ENCODE measurements at places on chromosomes 3 and 15.
A peak's percentile ranks its signal among the peaks of the same experiment; 100 is the strongest.

DNA sequence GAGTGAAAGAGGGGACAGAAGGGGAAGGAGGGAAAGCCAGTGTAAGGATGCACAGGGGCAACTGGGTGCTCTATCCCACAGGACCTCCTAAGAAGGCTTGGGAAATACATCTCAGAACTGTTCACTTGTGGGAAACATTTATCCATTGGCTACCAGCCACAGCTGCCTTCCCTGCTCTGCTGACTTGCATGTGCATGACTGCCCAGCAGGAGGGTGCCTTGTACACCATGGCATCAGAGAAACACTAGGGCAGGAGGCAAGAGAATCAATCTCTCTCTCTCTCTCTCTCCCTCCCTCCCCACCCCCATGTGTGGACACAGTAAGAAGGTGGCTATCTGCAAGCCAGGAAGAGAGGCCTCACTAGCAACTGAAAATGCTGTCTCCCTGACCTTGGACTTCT lies 62.9 kb upstream of the ZBTB38 start:
- H3K4me3 ChIP-seq, result no peak overlapping the region
- no peaks in the 10 kb centered on the region for H3K27me3 ChIP-seq
- peaks cover 24% of the 10 kb centered on the region for H3K4me1 ChIP-seq
- no peak overlapping the region for H3K27ac ChIP-seq
- H3K36me3 ChIP-seq, result no peaks in the 10 kb centered on the region

DNA sequence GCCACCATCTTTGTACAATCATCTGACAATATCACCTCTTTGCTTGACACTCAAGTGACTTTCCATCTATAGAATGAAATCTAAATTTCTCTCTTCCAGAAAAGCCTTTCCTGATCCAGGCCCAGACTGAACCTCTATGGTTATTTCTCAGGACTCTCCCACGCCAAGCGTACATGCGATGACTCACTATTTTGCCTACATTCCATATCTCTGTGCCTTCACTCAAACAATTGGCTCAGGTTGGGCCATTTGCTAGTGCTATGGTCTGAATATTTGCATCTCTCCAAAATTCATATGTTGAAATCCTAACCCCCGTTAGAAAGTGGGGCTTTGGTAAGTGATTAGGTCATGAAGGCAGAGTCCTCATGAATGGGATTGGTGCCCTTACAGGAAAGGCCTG lies 43.9 kb downstream of the ST3GAL6 start:
- H3K4me1 ChIP-seq, result no peaks in the 10 kb centered on the region
- no peak for DNase-seq
- H3K36me3 ChIP-seq, result no peaks in the 10 kb centered on the region
- peaks cover 17% of the 10 kb centered on the region for H3K27me3 ChIP-seq

- no peaks in the 10 kb centered on the region for H3K36me3 ChIP-seq
- H3K4me1 ChIP-seq, result no peaks in the 10 kb centered on the region
- DNase-seq, result no peak
- H3K4me3 ChIP-seq, result no peak overlapping the region
- no peak overlapping the region for H3K27ac ChIP-seq
These were observed 466.9 kb upstream of the ROBO1 start for GRCh38 chr3:80234706-80235105.

DNA sequence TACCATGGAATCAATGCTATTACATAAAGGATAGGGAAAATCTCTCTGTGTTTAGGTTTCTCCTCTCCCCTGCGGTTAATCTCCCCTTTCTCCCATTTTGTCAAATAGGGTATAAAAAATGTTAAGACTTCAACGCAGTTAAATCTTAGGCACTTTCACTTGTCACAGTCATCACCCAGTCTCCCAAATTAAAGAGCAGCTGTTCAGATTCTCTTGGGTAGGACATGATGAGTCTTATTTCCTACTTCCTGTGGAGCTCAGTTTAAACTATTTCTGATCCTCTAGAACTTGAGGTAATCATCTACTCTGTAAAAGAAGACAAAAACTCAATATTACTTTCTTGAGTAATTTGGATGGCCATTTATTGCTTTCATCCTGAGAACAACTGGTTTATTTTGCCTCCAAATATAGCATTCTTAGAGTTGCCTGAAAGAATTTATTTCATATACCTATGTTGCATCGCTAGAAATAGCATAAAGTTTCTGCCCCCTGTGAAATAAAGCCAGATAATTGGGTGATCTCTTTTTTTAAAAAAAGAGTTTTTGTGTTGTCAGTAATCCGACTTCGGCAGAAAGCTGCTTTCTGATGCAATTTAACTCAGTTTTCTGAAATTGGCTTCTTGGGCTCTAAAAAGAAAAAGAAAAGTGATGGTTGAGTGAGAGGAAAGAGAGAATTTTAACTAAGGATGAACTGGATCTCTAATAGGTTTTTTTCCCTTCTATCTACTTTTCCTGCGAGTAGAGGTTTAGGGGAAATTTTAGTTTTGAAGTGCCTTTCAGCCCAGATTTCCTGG lies 20.7 kb downstream of the RAP2B start:
- DNase-seq, result no peak
- no peaks in the 10 kb centered on the region for H3K27me3 ChIP-seq
- no peak overlapping the region for H3K4me3 ChIP-seq
- H3K4me1 ChIP-seq, result peaks cover 7% of the 10 kb centered on the region
- H3K27ac ChIP-seq, result no peak overlapping the region

DNA sequence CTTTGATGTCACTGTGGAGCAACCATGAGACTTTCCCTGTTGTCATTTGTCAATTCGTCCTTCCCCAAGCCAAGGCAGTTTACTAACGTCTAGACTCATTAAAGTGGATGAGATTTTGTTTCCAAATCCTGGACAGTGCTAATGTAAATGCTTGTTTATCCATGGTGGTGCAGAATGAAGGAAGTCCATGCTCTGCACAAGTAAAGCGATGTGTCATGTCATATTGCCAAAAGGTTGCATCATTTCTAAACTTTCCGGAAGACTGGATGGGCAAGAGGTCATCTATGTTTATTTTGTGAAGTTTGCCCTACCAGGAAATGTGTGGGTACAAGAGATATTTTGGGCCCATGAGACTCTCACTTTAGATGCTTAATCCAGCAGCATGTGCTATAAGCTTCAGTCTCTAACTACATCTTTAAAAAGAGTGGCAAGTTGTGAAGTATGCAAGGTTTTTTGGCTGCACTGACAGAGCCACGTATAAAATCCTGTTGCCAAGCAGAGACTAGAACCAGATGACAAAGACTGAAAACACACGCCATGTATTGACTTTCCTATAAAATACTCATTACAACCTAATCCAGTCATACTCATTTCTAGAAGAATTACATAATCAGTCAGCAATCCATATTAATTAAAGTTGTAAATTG lies 72.1 kb upstream of the FNDC3B start:
- no peaks in the 10 kb centered on the region for H3K36me3 ChIP-seq
- H3K27ac ChIP-seq, result no peak overlapping the region
- DNase-seq, result no peak
- no peak overlapping the region for H3K4me3 ChIP-seq

DNA sequence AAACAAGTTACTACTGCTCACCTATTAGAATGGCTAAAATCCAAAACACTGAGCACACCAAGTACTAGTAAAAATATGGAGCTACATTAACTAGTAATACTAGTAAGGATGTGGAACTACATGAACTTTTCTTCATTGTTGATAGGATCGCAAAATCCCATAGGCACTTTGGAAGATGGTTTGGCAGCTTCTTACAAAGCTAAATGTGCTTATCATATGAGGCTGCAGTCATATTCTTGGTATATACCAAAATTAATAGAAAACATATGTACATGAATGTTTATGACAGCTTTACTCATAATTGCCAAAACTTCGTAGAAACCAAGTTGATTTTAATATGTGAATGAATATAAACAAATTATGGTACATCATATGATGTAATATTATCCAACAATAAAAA lies 366.8 kb upstream of the KCNMB2 start:
- no peak for DNase-seq
- no peak overlapping the region for H3K4me3 ChIP-seq
- no peaks in the 10 kb centered on the region for H3K36me3 ChIP-seq
- no peaks in the 10 kb centered on the region for H3K4me1 ChIP-seq

DNA sequence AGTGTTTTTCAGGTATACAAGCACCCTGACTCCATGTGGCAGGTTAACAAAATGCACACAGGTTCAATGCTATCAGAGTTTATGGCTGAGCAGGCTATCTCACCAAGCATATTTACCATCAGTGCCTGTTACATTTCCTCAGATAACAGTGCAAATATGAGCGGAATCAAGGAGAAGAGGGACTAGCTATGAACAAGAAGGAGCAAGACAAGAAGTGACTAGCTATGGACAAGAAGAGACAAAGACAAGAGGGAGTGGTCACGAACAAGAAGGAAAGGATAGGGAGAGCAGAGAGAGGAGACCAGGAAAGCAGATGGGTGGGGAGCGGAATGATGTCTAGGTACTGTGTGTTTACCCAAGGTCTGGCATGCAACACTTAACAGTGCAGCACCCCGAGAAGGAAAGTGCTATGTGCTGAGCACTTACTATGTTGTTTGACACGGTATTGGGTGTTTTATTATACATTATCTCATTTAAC lies 8.6 kb downstream of the ILDR1 start:
- H3K4me3 ChIP-seq, result no peak overlapping the region
- no peaks in the 10 kb centered on the region for H3K4me1 ChIP-seq
- peaks cover 22% of the 10 kb centered on the region for H3K27me3 ChIP-seq
- H3K27ac ChIP-seq, result no peak overlapping the region
- DNase-seq, result no peak

GRCh38 chr3:46890132-46890531 lies 12.6 kb downstream of the PTH1R start:
- H3K4me1 ChIP-seq, result no peaks in the 10 kb centered on the region
- peaks cover 75% of the 10 kb centered on the region for H3K27me3 ChIP-seq
- H3K27ac ChIP-seq, result no peak overlapping the region
- H3K4me3 ChIP-seq, result no peak overlapping the region

DNA sequence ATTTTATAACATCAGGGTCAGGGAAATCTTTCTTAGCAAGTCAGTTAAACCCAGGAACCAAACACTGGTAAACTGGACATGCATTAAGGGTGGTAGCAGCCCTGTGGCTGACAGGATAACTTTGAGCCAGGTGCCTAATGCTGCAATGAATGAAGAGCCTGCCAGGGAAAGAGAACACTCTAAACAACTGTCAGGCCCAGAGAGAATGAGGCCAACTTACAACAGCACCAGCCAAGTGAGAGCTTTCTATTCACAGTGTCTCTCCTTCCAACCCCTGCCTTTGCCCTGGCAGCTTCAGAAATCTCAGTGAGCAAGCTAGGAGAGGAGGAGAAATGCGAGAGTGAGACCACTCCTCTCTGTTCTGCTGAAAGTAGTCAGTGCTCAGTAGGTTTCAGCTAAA lies 50.4 kb upstream of the ATP2C1 start:
- H3K36me3 ChIP-seq, result no peaks in the 10 kb centered on the region
- no peak for DNase-seq

DNA sequence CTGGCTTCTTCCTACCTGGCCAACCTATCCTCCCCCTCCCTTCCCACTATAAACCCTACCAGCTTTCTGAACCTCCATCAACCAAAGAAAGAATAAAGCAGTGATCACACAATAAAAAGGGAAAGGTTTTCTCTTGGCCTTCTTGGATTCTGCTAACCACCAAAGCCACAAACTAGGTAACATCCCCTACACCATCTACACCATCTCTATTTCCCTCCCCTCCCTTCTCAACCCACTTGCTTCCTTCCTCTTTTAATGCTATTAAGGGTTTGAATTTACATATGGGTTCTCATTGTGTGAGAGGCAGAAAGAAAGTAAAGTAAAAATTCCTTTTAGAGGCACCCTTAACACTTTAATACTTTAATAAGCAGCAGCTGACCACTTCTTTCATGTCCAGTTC lies 25.8 kb upstream of the RSL24D1 start:
- peaks cover 36% of the 10 kb centered on the region for H3K36me3 ChIP-seq
- no peak for DNase-seq
- peaks cover 64% of the 10 kb centered on the region for H3K4me1 ChIP-seq
- no peaks in the 10 kb centered on the region for H3K27me3 ChIP-seq
- H3K4me3 ChIP-seq, result peak overlapping the region; percentile 58

DNA sequence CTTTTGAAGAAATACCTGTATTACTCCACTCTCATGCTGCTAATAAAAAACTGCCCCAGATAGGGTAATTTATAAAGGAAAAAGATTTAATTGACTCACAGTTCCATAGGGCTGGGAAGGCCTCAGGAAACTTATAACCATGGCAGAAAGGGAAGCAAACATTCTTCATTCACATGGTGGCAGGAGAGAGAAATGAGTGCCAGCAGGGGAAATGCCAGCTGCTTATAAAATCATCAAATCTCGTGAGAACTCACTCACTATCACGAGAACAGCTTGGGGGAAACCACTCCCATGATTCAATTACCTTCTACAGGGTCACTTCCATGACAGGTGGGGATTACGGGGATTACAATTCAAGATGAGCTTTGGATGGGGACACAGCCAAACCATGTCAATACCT lies 18.7 kb downstream of the MFSD1 start:
- H3K27ac ChIP-seq, result no peak overlapping the region
- DNase-seq, result no peak
- H3K27me3 ChIP-seq, result no peaks in the 10 kb centered on the region
- no peak overlapping the region for H3K4me3 ChIP-seq
- no peaks in the 10 kb centered on the region for H3K4me1 ChIP-seq
- H3K36me3 ChIP-seq, result peaks cover 43% of the 10 kb centered on the region

GRCh38 chr3:153960458-153961074 lies 160.6 kb upstream of the ARHGEF26 start:
- DNase-seq, result no peak
- no peaks in the 10 kb centered on the region for H3K4me1 ChIP-seq
- no peak overlapping the region for H3K27ac ChIP-seq
- no peak overlapping the region for H3K4me3 ChIP-seq
- H3K27me3 ChIP-seq, result peaks cover 11% of the 10 kb centered on the region

- no peak overlapping the region for H3K4me3 ChIP-seq
- H3K36me3 ChIP-seq, result peaks cover 98% of the 10 kb centered on the region
- no peaks in the 10 kb centered on the region for H3K27me3 ChIP-seq
- DNase-seq, result no peak
- no peaks in the 10 kb centered on the region for H3K4me1 ChIP-seq
These were observed 18.4 kb downstream of the TFRC start for GRCh38 chr3:196063456-196063855.

DNA sequence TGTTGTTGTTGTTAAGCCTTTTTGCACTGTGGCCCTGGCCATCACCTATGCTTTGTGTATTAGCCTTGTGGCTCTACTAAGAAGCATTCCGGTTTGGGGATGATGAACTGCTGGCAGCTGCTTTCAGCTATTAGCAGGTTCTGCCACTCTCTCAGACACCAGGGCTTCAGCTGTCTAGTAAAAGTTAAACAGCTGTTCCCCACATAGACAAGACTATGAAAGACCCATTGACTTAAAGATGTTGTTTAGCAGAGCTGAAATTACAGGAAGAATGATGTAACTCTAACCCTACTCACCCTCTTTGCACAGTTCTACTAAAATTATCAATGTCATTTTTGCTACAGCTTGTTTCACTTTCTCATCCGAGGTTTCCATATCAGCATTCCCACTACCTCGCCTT lies 131.2 kb upstream of the CGNL1 start:
- H3K4me1 ChIP-seq, result no peaks in the 10 kb centered on the region
- H3K36me3 ChIP-seq, result peaks cover 32% of the 10 kb centered on the region
- no peak overlapping the region for H3K27ac ChIP-seq
- no peak overlapping the region for H3K4me3 ChIP-seq

GRCh38 chr3:137121704-137122314 lies 164.0 kb downstream of the IL20RB start:
- H3K27ac ChIP-seq, result no peak overlapping the region
- no peak overlapping the region for H3K4me3 ChIP-seq
- peaks cover 40% of the 10 kb centered on the region for H3K27me3 ChIP-seq
- no peaks in the 10 kb centered on the region for H3K36me3 ChIP-seq

- H3K4me3 ChIP-seq, result no peak overlapping the region
- no peaks in the 10 kb centered on the region for H3K27me3 ChIP-seq
- DNase-seq, result no peak
- H3K27ac ChIP-seq, result no peak overlapping the region
- peaks cover 15% of the 10 kb centered on the region for H3K4me1 ChIP-seq
These were observed 20.2 kb downstream of the CCR1 start for GRCh38 chr3:46187876-46188275.

Data from effector memory CD8-positive, alpha-beta T cell (primary cell).